ENCODE measurements at places on chromosomes 4 and X. TPM values are rescaled to one million over a fixed set of nuclear protein-coding genes. Genes with fewer than 3 reads are reported as not detected.

- H3K27ac ChIP-seq, result peak overlapping the region; percentile 42
- peaks cover 4% of the 10 kb centered on the region for H3K36me3 ChIP-seq
- no peaks in the 10 kb centered on the region for H3K27me3 ChIP-seq
- H3K4me3 ChIP-seq, result no peak overlapping the region
- DNase-seq, result no peak
Observed at GRCh38 chrX:19617550-19617949, 102.2 kb upstream of the MAP3K15 start.

DNA sequence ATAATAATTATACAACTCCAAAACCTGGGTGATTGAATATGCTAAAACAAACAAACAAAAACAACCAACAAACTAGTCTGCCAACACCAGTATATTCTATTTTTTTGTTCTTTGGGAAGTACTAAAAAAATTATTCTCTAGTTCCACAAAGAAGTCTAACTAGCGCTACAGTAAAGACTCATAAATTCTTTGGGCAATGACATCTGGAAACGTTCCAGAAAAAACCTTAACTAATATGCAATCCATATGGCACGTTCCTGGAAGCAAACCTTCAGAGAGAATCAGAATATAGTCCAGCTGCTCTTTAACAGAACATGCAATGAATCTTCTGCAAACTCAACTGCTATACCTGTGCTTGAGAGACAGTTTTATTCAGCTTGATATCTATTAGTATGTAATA lies 500.1 kb downstream of the TRAM1L1 start:
- H3K36me3 ChIP-seq, result no peaks in the 10 kb centered on the region
- H3K4me3 ChIP-seq, result no peak overlapping the region
- H3K27ac ChIP-seq, result no peak overlapping the region
- no peaks in the 10 kb centered on the region for H3K27me3 ChIP-seq

- no peak overlapping the region for H3K27ac ChIP-seq
- no peak overlapping the region for H3K4me3 ChIP-seq
- DNase-seq, result no peak
- no peaks in the 10 kb centered on the region for H3K36me3 ChIP-seq
- no peaks in the 10 kb centered on the region for H3K27me3 ChIP-seq
Observed at GRCh38 chr4:26464420-26465095, 25.7 kb downstream of the CCKAR start.

The PNMA5 gene
- not detected for total RNA-seq

Data from activated CD4-positive, alpha-beta memory T cell treated with anti-CD3 and anti-CD28 coated beads for 36 hours (primary cell).